HL-60 (cell line): ENCODE measurements at places on chromosomes 16 and 17.
A peak's percentile ranks its signal among the peaks of the same experiment; 100 is the strongest.

DNA sequence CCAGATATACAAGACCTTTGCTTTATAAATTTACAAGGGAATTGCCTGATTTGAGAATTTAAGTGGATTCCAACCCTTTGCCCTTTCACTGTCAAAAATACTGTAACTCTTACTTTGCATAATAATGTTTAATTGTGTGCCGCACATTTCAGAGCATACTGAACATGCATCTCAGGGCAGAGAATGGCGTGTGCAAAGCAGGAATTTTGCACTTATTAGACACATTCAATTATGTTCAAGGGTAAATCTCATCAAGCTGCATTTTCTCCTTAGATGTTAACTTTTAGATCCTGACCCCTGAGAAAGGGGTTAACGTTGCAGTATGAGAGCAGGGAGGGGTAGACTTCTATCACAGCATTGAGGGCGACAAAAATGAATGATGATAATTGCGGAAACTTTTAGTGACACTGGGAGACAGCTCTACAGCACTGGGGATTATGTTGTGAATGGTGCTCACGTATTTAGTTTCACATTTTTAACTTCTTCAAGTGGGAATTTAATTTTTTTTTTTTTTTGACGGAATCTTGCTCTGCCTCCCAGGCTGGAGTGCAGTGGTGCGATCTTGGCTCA is 54.6 kb upstream of the CACNG4 start:
- no peak for DNase-seq

DNA sequence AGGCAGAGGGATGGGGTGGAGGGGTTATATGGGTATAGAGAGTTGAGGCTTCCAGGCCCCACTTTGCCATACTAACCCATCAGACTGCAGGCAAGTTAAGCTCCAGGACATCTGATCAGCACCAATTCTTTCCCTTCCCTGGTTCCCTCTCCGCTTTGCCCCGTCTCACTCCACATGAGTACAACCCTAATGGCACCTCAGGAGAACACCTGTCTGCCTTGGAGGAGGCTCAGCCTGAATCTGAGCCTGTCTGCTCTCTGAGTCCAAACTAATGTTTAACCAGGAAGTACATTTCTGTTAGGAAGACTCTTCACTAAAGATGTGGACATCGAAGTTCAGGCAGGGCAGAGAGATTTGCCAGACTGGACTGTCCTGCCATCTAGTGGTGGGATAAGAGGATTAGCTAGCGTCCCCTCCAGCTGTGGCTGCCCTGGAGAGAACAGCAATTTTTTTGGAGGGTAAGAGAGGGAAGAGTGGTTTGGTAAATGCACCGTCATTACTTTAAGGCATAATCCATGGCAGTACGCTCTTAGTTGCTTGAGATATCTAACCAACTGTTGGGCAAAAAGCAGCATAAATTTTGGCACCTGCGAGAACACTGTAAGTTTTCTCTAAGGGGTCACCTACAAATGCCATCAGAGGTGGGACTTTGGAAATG is 29.2 kb upstream of the LRRC75A start:
- peak; percentile 77 for DNase-seq

GRCh38 chr17:81482673-81483072 is 29.9 kb downstream of the ACTG1 start:
- DNase-seq: no peak

DNA sequence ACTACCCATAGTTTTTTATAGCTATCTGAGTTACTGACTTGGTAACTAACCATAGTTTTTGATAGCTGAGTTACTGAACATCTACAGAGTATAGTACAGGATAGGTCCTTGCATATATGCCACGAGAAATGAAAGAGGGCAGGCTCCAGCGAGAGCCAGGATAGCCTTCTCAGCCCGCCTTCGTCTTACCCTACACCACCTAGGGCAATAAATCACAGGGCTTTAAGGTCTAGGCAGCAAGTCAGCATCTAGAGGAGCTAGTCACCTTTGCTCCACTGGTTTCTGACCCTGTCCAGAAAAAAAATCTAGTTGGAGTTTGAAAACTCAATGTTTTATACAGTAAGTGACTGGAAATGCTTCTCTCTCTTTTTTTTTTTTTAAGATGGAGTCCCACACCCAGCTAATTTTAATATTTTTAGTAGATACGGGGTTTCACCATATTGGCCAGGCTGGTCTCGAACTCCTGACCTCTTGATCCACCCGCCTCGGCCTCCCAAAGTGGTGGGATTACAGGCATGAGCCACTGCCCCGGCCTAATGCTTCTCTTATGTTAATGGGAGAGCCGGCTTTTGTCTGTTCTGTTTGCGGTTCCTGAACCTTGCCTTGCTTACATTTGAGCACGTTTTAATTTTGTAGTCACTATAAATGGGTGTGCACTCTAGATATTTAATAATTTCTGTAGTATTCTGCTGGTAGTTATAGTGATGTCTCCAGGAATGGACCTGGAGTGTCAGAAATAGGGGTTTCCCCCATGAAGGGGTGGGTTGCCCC is 2.8 kb downstream of the BFAR start:
- DNase-seq: no peak
